Naive thymus-derived CD4-positive, alpha-beta T cell (primary cell): ENCODE measurements at places on chromosomes 4 and X. TPM values are rescaled to one million over a fixed set of nuclear protein-coding genes. Genes with fewer than 3 reads are reported as not detected.
A peak's percentile ranks its signal among the peaks of the same experiment; 100 is the strongest.

GRCh38 chr4:128427832-128428366 is 140.3 kb upstream of the PGRMC2 start:
- no peak for DNase-seq
- no peaks in the 10 kb centered on the region for H3K36me3 ChIP-seq
- H3K27me3 ChIP-seq: no peaks in the 10 kb centered on the region
- no peak overlapping the region for H3K27ac ChIP-seq

GRCh38 chr4:12712648-12713339 is 771.3 kb downstream of the RAB28 start:
- H3K4me1 ChIP-seq: no peaks in the 10 kb centered on the region
- no peak overlapping the region for H3K27ac ChIP-seq
- H3K4me3 ChIP-seq: no peak overlapping the region
- no peak for DNase-seq
- H3K36me3 ChIP-seq: no peaks in the 10 kb centered on the region

DNA sequence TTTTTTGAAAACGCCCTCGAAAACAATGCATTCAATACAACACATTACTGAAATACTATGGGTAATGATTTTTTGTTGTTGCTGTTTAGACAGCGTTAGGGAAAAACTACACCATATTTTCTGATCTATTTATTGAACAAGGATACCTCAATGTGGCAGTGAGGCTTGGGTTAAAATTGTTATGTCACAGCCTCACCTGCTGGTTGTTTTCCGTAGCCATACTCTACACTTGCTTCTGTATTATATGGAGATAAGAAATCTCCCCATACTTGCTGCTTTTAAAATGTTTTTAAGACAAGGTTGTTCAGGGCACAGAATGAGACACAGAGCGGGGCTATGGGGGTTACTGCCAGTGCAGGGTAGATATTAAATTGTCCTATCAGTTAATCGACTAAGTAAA is 221.6 kb upstream of the FTHL17 start:
- H3K36me3 ChIP-seq: no peaks in the 10 kb centered on the region
- no peak overlapping the region for H3K4me3 ChIP-seq
- H3K27ac ChIP-seq: no peak overlapping the region

The EDA gene
- 2.7 TPM for total RNA-seq

GRCh38 chr4:38071801-38072431 is 111.7 kb downstream of the PTTG2 start:
- H3K4me3 ChIP-seq: no peak overlapping the region
- H3K27me3 ChIP-seq: no peaks in the 10 kb centered on the region
- no peak overlapping the region for H3K27ac ChIP-seq
- no peaks in the 10 kb centered on the region for H3K4me1 ChIP-seq
- DNase-seq: no peak
- H3K36me3 ChIP-seq: no peaks in the 10 kb centered on the region

GRCh38 chrX:155857561-155857960 is 23.6 kb upstream of the VAMP7 start:
- no peak overlapping the region for H3K27ac ChIP-seq
- no peaks in the 10 kb centered on the region for H3K4me1 ChIP-seq
- DNase-seq: no peak
- H3K36me3 ChIP-seq: no peaks in the 10 kb centered on the region

GRCh38 chrX:19347916-19348315 is 4.2 kb downstream of the PDHA1 start:
- no peak overlapping the region for H3K4me3 ChIP-seq
- no peak for DNase-seq
- peaks cover 18% of the 10 kb centered on the region for H3K4me1 ChIP-seq
- H3K36me3 ChIP-seq: peaks cover 21% of the 10 kb centered on the region

The TLR6 gene
- total RNA-seq: 4.1 and 4.6 TPM in 2 replicates

DNA sequence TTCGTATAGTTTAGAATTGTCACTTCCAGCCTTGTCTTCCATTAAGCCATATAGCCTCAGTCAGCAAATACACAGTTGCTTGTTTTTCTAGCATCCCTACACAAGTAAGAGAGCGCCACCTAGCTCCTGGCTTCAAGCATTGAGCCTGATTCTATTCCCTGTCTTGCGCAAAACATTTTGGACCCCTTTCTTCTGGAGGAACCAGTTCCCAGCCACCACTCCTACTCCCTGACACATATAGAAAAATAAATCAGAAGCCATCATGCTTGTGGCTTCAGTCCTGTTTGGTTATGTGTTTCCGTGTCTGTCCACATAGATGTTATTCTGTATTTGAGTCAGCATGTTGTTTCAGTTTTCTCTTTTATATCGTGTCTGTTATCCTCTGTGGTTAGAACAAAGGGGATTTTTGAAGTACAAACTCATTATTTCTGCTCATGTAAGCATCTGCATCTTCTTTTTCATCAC is 59.9 kb downstream of the GK start:
- no peaks in the 10 kb centered on the region for H3K27me3 ChIP-seq
- no peak overlapping the region for H3K27ac ChIP-seq
- H3K4me1 ChIP-seq: no peaks in the 10 kb centered on the region
- DNase-seq: peak; percentile 29
- H3K36me3 ChIP-seq: no peaks in the 10 kb centered on the region

DNA sequence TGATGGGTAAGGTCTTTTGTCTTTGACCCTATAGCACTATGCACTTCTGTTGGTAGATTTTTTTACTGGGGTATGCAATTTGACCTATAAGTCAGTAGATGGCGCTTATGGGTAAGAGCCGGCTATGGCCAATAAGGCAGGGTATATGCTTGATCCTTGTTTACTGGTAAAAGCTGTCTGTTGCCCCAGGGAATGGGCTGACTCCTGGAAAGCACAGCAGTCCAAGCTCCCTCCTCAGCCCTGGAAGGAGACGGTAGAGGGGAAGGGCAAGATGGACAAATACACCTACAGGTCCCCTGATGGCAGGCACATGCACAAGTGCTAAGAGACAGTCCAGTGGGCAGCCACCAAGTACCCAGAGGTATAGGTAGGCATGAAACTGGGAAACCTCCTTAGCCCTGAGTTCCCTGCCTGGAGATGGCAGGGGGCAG is 63.7 kb downstream of the ADAMTS3 start:
- H3K4me3 ChIP-seq: no peak overlapping the region
- DNase-seq: no peak
- no peaks in the 10 kb centered on the region for H3K4me1 ChIP-seq
- no peaks in the 10 kb centered on the region for H3K36me3 ChIP-seq

- peak overlapping the region; percentile 87 for H3K4me3 ChIP-seq
- DNase-seq: no peak
- H3K27ac ChIP-seq: peak overlapping the region; percentile 95
- H3K4me1 ChIP-seq: peaks cover 15% of the 10 kb centered on the region
- H3K36me3 ChIP-seq: no peaks in the 10 kb centered on the region
Observed at GRCh38 chr4:102343964-102344519, 1.2 kb downstream of the SLC39A8 start.

The SRPK3 gene
- total RNA-seq: not detected
